Pancreas (tissue), 10 donors: ENCODE measurements at places on chromosomes 2 and 18. TPM values are rescaled to one million over a fixed set of nuclear protein-coding genes. Genes with fewer than 3 reads are reported as not detected.

DNA sequence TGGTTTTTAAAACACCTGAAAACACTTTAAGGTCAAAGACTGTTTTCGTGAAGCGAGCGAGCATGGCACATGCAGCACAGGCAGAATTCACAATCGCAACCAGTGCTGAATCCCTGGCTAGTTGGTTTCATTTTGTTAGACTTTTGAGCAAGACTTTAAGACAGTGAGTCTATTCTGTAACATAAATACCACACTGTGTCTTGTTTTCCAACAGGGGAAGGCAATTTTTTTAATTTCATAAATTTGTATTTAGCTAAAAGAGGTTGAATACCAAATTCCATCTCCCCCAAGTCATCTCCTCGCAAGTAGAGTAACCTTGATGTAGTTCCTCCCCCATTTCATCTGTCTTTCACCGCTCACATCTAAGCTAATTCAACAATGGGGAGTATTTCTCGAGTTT, 1.4 kb downstream of the CERKL start:
- DNase-seq: no peak
- H3K36me3 ChIP-seq: no peaks in the 10 kb centered on the region
- peaks cover 6% of the 10 kb centered on the region for H3K4me1 ChIP-seq
- peaks cover 4% of the 10 kb centered on the region for H3K27me3 ChIP-seq
- no peak overlapping the region for H3K27ac ChIP-seq

- H3K36me3 ChIP-seq: no peaks in the 10 kb centered on the region
- H3K27me3 ChIP-seq: no peaks in the 10 kb centered on the region
- H3K27ac ChIP-seq: no peak overlapping the region
- no peak overlapping the region for H3K4me3 ChIP-seq
- DNase-seq: no peak
These were observed 108.4 kb upstream of the BZW1 start for GRCh38 chr2:200703127-200703925.

DNA sequence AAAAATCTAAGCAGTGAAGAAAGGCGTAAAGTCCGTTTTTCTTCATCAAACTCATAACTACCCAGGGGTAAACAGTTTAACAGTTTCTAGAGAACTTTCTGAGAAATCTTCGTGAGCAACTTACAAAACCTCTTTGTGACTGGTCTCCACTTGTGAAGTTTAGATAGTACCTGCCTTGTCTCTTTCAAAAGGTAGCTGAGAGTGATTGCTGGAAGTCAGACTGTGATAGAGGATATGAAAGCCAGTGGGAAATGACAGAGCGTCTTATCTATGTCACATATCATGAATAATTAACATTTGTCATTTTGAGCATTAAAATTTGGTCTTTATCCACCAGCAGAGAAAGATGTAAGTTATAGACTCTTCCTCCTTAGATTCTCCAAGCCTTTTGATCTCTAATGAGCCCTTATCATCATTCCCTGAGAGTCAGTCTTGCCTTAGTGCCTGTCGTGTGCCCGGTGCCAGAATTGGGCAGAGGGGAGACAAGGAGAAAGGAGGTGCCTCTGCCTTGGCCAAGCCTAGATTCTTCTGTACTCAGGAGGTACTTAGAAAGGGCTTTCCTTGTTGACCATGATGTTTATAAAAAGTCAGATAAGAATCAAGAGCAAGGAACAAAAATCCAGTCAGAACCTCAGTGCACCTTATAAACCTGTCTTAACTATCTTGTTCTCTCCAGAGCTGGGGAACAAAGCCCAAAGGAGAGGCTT, 205.1 kb upstream of the EPAS1 start:
- H3K27me3 ChIP-seq: no peaks in the 10 kb centered on the region
- no peak for DNase-seq
- no peak overlapping the region for H3K27ac ChIP-seq
- H3K4me3 ChIP-seq: no peak overlapping the region

DNA sequence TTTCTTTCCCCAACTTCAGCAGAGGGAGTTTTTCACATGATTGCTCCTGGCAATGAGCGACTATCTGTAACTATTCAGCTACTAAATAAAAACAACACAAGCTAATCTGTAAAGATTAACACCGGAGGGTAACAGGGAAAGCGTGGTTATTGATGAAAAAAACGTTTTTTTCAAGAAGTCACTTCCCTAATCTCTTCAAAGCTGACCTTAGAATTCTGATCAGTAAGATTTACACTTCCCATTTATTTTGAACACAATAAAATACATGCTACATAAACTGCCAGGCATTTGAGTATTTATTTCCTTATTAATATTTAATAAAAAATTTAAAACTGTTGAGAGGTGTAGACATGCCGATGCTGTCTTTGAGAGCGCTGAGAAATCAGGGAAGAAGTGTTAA, 207.4 kb upstream of the HDAC4 start:
- H3K36me3 ChIP-seq: no peaks in the 10 kb centered on the region
- no peaks in the 10 kb centered on the region for H3K27me3 ChIP-seq
- no peaks in the 10 kb centered on the region for H3K4me1 ChIP-seq

The OST4 gene
- 183 TPM for polyA plus RNA-seq

The SPC25 gene
- polyA plus RNA-seq: 0.61 TPM

DNA sequence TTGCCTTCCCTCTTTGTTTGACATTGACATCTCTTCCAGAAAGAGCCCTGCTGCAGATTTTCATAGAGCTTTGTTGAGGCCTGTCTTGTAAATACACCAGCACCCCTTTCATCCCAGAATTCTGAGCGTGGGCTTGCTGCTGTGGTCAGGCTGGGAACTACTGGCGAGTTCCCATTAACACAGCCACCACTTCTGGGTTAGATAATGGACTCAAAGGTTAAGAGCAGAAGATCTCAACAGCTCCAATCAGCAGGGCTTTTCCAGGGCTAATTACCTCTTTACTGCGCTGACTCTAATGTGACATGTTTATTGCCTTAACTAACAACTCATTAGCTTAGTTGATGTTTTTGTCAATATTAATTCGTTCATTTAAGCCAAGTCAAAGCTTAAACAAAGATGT, 235.9 kb upstream of the BOD1L2 start:
- DNase-seq: no peak
- H3K27ac ChIP-seq: no peak overlapping the region
- no peaks in the 10 kb centered on the region for H3K4me1 ChIP-seq
- H3K27me3 ChIP-seq: no peaks in the 10 kb centered on the region
- H3K4me3 ChIP-seq: no peak overlapping the region

DNA sequence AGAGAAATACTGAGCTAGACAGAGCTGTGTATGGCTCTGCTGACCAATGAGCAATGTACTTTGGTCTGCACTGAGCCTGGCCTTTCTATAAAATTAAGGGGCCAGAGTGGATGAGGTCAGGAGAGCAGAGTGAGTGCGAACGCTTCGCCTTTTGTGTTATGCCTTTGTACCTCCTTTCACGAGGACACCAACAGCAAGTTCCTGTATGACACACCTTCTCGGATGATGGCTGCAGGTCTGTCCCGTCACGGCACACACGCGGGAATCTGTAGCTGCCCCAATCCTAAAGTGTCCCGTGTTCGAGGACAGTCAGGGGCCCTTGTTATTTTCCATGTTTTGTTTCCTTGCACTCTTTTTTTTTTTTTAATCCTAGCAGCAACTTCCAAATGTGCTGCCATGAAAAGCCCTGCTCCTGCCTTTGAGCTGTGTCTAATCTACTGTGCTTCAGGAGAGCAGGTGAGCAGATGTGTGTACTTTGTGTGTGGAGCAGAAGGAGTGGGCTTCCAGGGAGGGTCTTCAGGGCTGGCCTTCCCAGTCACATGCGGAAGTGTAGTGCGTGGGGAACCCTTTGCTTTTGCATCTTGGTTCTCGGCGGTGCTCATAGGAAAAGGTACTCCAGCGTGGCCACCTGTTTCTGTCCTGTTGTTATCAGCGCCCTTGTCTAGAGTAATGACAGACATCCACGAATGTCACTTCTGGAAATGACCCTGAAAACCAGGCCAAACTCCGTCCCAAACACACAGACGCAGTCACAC, 213.2 kb downstream of the NDUFA10 start:
- no peaks in the 10 kb centered on the region for H3K36me3 ChIP-seq
- H3K27ac ChIP-seq: no peak overlapping the region
- no peak for DNase-seq
- H3K4me3 ChIP-seq: no peak overlapping the region

The SRD5A2 gene
- not detected for polyA plus RNA-seq

GRCh38 chr2:110828330-110828729, 96.0 kb downstream of the ACOXL start:
- H3K4me3 ChIP-seq: no peak overlapping the region
- H3K4me1 ChIP-seq: no peaks in the 10 kb centered on the region
- no peaks in the 10 kb centered on the region for H3K36me3 ChIP-seq
- no peak overlapping the region for H3K27ac ChIP-seq
- H3K27me3 ChIP-seq: no peaks in the 10 kb centered on the region

The HRH4 gene
- polyA plus RNA-seq: not detected

DNA sequence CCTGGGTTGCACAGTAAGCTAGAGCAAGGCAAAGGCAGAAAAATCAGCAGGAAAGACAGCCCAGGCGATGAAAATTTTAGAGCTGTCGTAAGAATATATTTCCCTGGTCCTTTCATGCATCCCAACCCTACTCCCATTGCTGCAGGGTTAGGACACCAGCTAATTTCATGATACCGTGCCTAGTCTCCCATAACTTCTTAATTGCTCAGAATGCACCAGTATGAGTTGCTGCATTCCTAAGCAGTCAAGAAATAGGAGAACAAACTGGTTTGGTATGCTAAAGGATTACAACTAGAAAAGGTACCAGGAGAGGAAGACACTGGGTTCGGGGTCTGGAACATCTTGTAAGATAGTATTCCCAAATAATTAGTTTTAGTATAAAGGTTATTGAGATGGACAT, 269.4 kb upstream of the NRXN1 start:
- H3K4me3 ChIP-seq: no peak overlapping the region
- H3K27me3 ChIP-seq: no peaks in the 10 kb centered on the region
- no peaks in the 10 kb centered on the region for H3K4me1 ChIP-seq
- H3K27ac ChIP-seq: no peak overlapping the region

- no peak overlapping the region for H3K27ac ChIP-seq
- H3K4me3 ChIP-seq: no peak overlapping the region
- DNase-seq: no peak
These were observed 317.2 kb downstream of the TSN start for GRCh38 chr2:122072666-122073065.

The GAL3ST2 gene
- not detected for polyA plus RNA-seq

The TUBA3E gene
- 0.11 TPM for polyA plus RNA-seq

DNA sequence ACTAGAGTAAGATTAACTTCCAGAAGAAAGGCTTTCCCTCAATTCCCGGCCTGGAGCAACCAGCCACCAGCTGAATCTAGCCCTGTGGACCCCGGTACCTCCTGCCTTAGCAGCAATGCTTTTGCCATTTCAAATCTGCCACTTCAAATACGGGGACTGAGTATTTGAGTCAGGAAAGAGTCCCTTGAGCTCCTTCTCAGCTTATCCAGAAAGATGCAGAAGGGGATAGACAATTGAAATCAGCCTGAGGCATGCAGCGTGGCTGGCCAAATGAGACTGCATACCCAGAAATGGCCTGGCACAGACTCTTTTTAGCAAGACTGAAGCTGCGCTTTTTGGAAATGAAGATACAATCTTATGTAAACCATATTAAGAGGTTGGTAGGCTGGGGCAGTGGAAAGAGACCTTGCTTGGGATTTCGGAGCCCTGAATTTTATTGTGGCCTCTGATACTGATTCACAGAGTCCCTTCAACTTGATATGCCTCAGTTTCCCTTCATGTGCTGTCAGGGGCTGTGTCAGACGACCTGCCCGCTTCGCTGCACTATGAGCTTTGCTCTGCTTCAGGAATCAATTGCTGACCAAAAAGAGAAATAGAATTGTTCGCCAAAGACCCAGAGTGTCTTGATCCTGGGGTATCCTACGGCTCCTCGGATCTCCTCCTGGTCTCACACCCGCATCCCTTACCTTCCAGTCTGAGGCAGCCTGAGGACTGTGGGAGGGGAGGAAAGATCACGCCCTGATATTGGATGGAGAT, 1.0 kb downstream of the MATN3 start:
- no peak overlapping the region for H3K27ac ChIP-seq
- H3K4me1 ChIP-seq: no peaks in the 10 kb centered on the region
- H3K36me3 ChIP-seq: no peaks in the 10 kb centered on the region
- H3K4me3 ChIP-seq: no peak overlapping the region
- no peak for DNase-seq
- H3K27me3 ChIP-seq: no peaks in the 10 kb centered on the region

The ADAM23 gene
- polyA plus RNA-seq: 0.11 TPM

The SERPINB11 gene
- polyA plus RNA-seq: not detected

- H3K4me3 ChIP-seq: no peak overlapping the region
- H3K27ac ChIP-seq: no peak overlapping the region
- H3K36me3 ChIP-seq: no peaks in the 10 kb centered on the region
- no peak for DNase-seq
- no peaks in the 10 kb centered on the region for H3K27me3 ChIP-seq
These were observed 14.8 kb upstream of the MLPH start for GRCh38 chr2:237472187-237472712.

DNA sequence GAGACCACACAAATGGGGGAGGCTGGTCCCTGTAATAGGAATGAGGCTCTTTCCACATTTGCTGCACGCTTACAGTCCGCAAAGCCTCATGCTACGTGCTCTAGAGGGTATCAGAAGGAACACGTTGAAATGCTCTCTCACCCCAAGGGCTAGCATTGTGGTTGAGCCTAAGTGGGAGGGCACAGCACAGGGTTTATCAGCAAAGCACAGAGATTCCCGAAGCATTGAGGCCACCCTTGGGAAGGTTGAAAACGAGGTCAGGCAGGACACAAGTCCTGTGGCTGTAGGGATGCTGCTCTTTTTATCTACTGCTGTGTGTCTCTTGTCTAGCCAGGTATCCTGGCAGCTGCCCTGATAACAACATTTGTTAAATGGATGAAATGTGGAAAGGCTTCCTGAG, 378.3 kb downstream of the EN1 start:
- H3K36me3 ChIP-seq: no peaks in the 10 kb centered on the region
- no peak overlapping the region for H3K27ac ChIP-seq
- DNase-seq: no peak
- H3K27me3 ChIP-seq: no peaks in the 10 kb centered on the region
- H3K4me1 ChIP-seq: no peaks in the 10 kb centered on the region

The CNGA3 gene
- polyA plus RNA-seq: 0.23 TPM

GRCh38 chr2:100643906-100644501, 81.2 kb downstream of the PDCL3 start:
- DNase-seq: no peak
- H3K4me1 ChIP-seq: no peaks in the 10 kb centered on the region
- no peaks in the 10 kb centered on the region for H3K27me3 ChIP-seq
- no peak overlapping the region for H3K4me3 ChIP-seq
- H3K36me3 ChIP-seq: no peaks in the 10 kb centered on the region

- H3K36me3 ChIP-seq: no peaks in the 10 kb centered on the region
- H3K27ac ChIP-seq: no peak overlapping the region
- no peak for DNase-seq
- H3K4me1 ChIP-seq: no peaks in the 10 kb centered on the region
These were observed 20.4 kb upstream of the BCL2 start for GRCh38 chr18:63339920-63340484.

DNA sequence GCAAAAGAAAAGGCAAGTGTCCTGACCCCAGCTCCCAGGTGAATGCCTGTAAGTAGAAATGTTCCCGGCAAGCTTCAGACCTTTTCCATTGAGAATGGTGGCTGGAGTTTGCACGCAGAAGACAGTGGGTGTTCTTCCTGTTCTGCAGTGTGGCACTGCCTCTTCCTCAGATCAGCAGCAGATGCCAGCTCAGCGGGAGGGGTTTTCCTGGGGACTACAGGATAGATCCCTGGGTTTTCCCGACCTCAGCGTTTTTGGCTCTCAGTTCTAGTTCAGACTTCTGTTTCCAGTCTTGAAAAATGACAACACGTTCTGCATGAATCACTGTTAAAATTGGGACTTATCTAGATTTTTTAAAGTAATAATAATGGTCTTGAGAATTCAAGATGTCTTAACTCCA, 39.2 kb downstream of the GRHL1 start:
- no peaks in the 10 kb centered on the region for H3K4me1 ChIP-seq
- no peak overlapping the region for H3K27ac ChIP-seq
